ENCODE measurements at places on chromosomes 11 and 22. TPM values are rescaled to one million over a fixed set of nuclear protein-coding genes. Genes with fewer than 3 reads are reported as not detected.
A peak's percentile ranks its signal among the peaks of the same experiment; 100 is the strongest.

- peak; percentile 56 for DNase-seq
Measured at GRCh38 chr22:38505541-38506117, 482 bp downstream of the DDX17 start.

DNA sequence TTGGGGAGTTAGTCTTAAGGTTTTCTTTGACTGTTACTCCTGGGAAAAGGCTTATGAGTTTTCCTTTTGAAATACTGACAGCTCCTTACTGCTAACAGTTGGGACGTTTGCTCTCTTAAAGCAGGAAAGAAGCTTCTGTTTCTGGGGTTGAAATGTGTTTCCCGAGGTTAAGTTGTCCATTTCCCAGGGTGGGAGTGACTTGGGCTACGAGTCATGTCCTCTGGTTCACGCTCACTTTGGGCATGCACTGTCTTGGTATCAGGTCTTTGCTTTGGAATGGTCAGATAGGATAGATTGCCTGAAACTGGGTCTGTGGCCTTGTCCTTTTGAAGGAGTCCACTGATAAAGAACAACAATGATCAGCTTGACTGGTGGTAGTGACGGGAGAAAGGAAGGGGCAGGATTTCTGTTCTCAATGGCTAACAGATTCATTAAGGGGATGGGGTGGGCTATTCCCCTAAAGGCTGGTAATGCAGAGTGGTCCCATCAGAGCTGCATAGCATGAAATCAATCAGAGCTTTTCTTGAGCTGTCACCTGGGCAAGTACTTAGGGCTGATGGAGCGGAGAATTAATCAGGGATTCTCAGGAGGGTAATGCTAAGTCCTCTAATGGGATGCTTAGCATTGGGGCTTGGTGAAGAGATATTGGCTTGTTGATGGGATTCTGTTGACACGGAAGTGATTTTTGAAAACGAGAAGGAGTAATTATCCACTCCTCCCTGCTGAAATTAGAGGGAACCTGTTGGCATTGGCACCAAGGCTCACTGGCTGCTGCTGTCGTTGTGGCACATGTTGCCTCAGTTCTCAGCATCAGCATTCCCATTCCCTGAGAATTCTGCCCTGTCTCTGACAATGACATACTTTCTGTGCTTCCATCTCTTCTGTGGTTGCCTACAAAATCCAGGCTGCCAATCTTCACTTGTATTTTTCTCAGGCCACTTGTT, 81.6 kb downstream of the TEAD1 start:
- no peak for DNase-seq

DNA sequence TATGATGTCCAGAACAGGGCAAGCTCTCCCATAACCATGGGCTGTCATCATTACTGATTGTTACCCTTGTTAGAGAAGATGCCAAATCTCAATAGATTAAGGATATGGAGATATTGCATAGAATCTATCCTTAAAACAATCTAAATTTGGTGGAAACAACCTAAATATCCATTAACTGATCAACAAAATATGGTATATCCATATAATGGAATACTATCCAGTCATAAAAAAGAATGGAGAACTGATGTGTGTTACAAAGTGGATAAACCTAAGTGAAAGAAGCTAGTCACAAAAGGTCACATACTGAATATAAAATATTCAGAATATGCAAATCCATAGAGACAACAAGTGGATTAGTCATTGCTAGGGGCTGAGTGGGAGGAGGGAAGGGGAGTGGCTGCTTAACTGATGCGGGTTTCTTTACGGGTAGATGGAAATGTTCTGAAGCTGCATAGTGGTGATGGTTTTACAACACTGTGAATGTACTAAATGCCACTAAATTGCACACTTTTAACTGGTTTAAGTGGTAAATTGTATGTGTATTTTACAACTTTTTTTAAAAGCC, 36.1 kb upstream of the SMCO4 start:
- DNase-seq = no peak

GRCh38 chr11:102293873-102294601, 23.2 kb upstream of the BIRC3 start:
- peak; percentile 62 for DNase-seq

DNA sequence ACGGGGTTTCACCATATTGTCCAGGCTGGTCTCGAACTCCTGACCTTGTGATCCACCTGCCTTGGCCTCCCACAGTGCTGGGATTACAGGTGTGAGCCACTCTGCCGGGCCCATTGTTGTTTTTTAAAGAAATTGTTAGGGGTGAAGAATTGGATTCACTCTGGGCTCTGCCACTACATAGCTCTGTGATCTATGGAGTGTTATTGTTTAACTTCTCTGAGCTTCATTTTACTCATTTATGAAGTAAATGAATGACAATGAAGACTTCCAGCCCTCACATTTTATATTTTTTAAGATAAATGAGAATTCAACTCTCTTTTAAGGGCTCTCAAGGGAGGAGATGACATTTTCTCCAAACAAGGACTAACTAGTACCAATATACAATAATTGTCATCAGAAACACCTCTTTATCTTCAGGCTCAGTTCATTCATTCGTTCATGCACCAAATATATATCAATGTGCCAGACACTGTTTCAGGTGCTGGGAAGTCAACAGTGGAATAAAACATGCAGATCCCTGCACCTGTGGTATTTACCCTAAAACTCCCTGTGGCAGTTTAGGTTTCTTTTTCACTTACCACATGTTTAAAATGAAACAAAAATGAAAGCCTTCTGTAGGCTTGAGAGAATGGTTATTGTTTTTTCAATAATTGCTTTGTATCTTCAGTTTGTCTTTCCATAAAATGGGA, 23.5 kb upstream of the GRAMD1B start:
- no peak for DNase-seq

DNA sequence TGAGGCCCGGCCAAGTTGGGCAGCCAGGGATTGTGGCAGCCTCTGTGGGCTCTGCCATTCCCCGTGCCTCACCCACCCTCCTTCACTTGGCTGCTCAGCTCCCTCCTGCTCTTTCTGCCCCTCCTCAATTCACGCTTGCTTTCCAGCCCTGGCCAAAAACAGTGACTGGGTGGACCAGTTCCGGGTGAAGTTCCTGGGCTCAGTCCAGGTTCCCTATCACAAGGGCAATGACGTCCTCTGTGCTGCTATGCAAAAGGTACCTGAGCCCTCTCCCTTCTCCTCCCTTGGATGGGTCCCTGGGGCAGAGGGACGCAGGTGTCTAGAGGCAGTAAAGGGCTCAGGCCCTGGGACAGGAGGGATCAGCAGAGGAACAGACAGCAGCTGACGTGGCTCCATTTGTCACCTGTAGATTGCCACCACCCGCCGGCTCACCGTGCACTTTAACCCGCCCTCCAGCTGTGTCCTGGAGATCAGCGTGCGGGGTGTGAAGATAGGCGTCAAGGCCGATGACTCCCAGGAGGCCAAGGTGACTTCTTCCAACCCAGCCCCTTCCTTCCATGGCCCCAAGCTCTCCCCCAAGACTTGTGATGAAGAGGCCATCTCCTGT, 2.7 kb downstream of the FREY1 start:
- DNase-seq = no peak

DNA sequence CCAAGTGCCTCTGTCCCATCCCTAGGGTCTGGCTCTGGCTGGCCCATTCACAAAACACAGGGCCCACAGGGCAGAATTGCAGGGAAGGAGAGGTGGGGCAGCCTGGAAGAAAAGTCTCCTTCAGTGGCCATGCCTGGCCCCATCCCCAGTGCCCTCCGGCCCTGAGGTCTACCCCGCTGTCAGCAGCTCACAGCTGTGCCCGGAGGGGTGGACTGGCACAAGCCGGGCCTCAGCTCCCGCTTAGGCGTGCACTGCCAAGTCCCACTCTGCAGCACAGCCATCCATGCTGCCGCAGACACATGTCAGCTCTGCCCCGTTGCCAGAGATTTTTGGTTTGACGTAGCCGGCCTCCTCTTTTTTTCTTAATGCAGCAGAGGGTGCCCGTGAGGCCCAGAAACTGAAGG, 3.9 kb upstream of the SCN2B start:
- DNase-seq = peak; percentile 81

DNA sequence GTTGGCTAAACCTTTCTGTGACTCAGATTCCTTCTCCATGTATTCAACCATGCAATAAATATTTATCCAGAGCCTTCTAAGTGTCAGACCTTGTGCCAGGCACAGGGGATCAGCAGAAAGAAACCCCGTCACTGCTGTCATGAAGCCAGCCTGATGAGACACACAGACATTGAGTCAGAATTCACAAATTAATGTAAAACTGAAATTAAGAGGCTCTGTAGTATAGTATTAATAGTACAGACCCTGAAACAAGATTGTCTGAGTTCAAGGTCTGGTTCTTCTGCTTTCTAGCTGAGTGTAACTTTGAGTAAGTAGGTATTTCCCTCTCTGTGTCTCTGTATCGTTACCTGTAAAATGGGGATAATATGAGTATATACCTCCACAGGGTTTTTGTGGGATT, 46.9 kb downstream of the ME3 start:
- no peak for DNase-seq

DNA sequence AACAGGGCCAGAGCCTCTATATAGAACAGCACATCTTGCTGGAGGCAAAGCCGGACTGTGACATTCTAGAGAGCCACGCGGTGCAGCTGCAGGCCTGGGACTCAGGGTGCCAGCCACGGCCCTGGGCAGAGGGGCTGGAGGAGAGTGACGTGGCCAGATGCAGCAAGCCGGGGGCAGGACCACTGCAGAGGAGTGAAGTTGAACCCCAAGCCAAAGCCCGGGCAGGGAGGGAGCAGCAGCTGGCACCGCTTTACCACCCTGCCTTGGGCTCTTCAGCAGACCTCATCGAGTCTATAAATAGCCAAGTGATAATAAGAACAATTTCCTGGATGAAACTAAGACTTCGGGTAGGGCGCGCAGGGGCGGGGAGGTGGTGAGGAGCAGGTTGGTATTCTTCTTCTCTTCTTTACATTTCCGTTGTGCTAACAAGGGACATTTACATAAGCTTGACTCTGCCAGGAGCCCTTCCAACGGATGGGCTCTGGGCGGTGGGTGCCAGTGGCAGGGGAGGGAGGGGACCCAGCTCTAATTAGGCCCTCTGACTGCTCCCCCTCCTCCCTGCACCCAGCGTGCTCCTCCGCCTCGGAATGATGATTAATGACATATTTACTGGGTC, 110.2 kb downstream of the ST3GAL4 start:
- DNase-seq = no peak

- DNase-seq = no peak
Measured at GRCh38 chr22:46476547-46476941, 60.9 kb downstream of the CELSR1 start.

DNA sequence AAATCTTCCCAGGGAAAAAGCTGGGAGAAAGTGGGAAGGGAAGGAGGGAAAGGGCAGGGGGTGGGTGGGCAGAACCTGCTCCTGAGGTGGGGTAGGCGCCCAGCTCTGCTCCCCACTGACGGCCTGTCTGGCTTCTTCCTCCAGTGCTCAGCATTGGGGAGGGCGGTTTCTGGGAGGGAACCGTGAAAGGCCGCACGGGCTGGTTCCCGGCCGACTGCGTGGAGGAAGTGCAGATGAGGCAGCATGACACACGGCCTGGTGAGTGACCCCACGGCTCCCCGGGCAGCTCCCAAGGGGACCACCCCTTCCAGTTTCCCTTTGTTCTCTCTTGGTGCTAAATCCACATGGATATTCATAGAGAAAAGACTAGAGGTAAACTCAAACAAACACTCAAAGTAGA, 25.9 kb downstream of the SHANK3 start:
- no peak for DNase-seq

- no peak for DNase-seq
Measured at GRCh38 chr11:104999721-105000120, 23.2 kb downstream of the CASP5 start.

GRCh38 chr11:45982656-45983470, 60.4 kb downstream of the LARGE2 start:
- no peak for DNase-seq

GRCh38 chr11:19370100-19370861, 129.5 kb upstream of the E2F8 start:
- peak; percentile 12 for DNase-seq

DNA sequence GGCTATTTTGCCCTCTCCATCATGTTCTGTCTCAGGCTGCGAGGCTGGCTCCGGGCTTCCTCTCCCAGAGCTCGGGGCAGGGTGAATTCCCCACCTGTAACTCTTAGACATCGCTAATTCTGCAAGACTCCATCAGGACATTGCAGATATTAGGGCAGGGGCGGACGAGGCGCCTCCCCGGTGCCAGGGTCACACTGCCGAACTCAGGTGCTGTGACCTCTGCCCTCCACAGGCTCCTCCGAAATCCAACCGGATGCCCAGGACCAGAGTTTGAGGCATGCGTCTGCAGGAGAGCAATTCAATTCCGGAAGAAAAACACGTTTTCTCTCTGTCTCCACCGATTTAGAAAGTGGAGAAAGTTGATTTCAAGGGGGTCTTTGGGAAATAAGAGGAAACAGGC, 542.7 kb downstream of the BRD1 start:
- DNase-seq = no peak

GRCh38 chr11:57480409-57481137, 20.2 kb downstream of the RTN4RL2 start:
- DNase-seq = no peak

DNA sequence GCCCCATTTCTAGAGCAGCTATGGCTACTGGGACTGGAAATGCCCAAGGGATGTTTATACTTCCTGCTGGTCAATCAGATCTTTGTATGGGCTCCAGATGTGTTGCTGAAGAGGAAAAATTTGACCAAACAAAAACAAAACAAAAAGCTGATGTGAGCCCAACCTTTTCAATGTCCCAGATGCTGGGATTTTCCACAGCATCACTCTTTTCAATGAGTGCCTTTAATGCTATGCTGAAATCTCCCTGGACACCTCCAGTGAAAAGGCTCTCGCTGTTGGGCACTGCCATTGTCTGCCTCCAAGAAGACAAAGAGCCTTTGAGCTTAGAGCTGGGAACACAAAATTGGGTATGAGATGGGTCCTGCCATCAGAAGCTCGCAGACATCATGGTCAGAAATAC, 671.9 kb downstream of the NTM start:
- no peak for DNase-seq

GRCh38 chr11:124638500-124638899, 15.8 kb downstream of the TBRG1 start:
- no peak for DNase-seq

GRCh38 chr11:103985041-103985440, 51.4 kb upstream of the DDI1 start:
- no peak for DNase-seq

DNA sequence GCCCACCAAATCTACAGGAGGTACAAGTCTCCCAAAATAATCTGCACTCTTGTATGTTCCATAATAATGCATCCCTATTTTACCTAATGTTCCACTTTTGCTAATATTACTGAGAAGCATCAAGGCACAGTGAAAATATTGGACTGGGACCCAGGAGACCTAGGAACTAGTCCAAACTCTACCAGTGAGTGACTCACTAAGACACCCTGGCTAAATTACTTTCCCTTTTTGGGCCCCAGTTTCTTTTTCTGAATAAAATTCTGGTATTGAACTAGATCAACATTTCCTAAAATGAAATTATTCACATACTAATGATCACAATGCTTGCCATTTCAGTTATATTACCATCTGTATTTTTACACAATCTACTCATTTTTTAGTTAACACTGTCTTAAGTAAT, 19.6 kb downstream of the THAP12 start:
- DNase-seq = no peak

Gene BTBD18
- not detected for total RNA-seq

Gene CDC42EP1
- 8.9 TPM for total RNA-seq

Gene IGSF9B
- 2.0 TPM for total RNA-seq

Gene TTC36
- 0.79 TPM for total RNA-seq

Gene CNTN5
- total RNA-seq = 3.4 TPM

Gene NEU3
- 10.5 TPM for total RNA-seq

Gene APOBEC3H
- not detected for total RNA-seq

Gene SULT4A1
- total RNA-seq = 0.89 TPM

Gene TENM4
- 27.2 TPM for total RNA-seq

Measured in skin of body (tissue), 3 donors.